CD4-positive, alpha-beta memory T cell (primary cell): ENCODE measurements at places on chromosomes 4 and X.

GRCh38 chr4:155007660-155008176 is 200.7 kb upstream of the NPY2R start:
- no peaks in the 10 kb centered on the region for H3K27me3 ChIP-seq
- H3K4me1 ChIP-seq, result no peaks in the 10 kb centered on the region
- no peak for DNase-seq
- no peak overlapping the region for H3K4me3 ChIP-seq
- no peak overlapping the region for H3K27ac ChIP-seq
- H3K36me3 ChIP-seq, result no peaks in the 10 kb centered on the region

- H3K27ac ChIP-seq, result no peak overlapping the region
- DNase-seq, result no peak
- no peaks in the 10 kb centered on the region for H3K27me3 ChIP-seq
- no peaks in the 10 kb centered on the region for H3K4me1 ChIP-seq
Observed at GRCh38 chr4:141540643-141541042, 95.7 kb upstream of the IL15 start.

GRCh38 chr4:116603096-116603495 is 482.3 kb downstream of the TRAM1L1 start:
- no peak overlapping the region for H3K4me3 ChIP-seq
- no peaks in the 10 kb centered on the region for H3K4me1 ChIP-seq
- H3K36me3 ChIP-seq, result no peaks in the 10 kb centered on the region
- H3K27ac ChIP-seq, result no peak overlapping the region
- no peak for DNase-seq

DNA sequence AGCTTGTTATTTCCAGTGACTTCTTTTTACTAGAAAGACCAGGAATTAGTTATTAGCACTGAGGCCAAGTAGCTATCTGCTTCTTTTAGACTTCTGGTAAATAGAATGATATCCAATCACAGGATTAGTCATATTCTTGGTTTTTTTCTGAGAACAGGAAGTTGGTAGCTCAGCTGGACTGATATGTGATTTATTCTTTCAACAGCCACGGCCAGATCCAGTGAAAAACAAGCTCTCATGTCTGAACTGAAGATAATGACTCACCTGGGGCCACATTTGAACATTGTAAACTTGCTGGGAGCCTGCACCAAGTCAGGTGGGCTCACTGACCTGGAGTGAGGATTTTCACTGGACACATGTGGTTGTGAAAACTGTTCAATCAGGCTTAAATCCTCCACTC is 48.6 kb downstream of the PDGFRA start:
- no peak for DNase-seq
- H3K27me3 ChIP-seq, result peaks cover 4% of the 10 kb centered on the region
- no peak overlapping the region for H3K4me3 ChIP-seq
- no peak overlapping the region for H3K27ac ChIP-seq
- no peaks in the 10 kb centered on the region for H3K4me1 ChIP-seq

DNA sequence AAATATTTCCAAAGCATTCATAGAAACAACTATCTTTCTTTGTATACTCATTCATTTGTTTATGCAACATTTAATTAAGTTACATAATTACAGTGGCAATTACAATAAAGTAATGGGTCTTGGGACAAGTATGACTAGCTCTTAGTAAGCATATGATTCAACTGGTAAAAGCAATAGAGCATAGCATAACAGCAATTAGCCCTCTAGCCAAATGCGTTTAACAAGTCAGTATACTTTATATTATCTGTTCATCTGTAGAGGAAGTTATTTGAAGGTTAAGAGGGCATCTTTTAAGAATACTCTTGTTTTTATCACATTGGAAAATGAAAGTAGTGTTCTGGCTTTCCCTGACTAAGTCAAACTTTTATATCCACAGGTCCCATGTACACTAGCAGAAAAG is 198.1 kb upstream of the UGT8 start:
- no peak for DNase-seq
- H3K27ac ChIP-seq, result no peak overlapping the region

DNA sequence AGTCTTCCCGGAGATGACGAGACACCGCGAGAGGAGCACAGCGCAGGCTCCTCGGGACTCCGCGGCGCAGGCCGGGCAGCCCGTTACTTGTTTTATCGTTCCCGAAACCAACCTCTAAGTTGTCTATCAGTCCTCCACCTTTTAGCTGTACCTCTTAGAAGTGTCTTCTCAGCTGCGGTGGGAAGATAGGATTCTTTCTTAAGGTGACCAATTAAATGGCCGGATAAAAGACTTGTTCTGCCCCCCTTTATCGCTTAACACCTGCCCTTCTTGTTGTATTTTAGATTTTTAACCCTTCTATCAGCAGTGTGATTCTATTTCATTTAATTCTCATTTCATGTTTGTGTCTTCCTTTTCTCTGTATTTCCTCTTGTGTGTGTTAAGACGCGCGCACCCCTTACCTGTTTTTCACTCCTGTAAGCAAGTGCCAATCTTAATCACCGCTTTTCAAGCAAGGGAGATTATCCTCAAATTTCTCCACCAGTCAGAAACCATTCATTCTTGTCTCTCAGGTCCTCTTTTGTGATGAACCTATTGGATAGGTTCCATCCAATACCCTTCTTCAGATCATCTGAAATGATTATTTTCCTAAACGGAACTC is at the start of gene SLC9B2:
TSS of gene SLC9B2 (minus strand) at position 15 of the 601 bp plus-strand sequence. CDS start 9,211 bp downstream, outside the sequence.
- peak within 1 kb of the TSS; percentile 72 for H3K4me3 ChIP-seq
- peak within 1 kb of the TSS; percentile 78 for H3K27ac ChIP-seq
- H3K4me1 ChIP-seq, result peaks cover 37% of the 10 kb centered on the region
